ENCODE measurements at places on chromosomes 2 and 18. TPM values are rescaled to one million over a fixed set of nuclear protein-coding genes. Genes with fewer than 3 reads are reported as not detected.
A peak's percentile ranks its signal among the peaks of the same experiment; 100 is the strongest.

GRCh38 chr2:239300242-239300641 is 100.6 kb downstream of the HDAC4 start:
- no peak for DNase-seq

- DNase-seq: no peak
Observed at GRCh38 chr2:25295621-25296020, 46.1 kb downstream of the DNMT3A start.

SGPP2 gene
- 9.8 TPM for total RNA-seq

GRCh38 chr2:2793925-2794560 is 463.0 kb upstream of the MYT1L start:
- DNase-seq: no peak

DNA sequence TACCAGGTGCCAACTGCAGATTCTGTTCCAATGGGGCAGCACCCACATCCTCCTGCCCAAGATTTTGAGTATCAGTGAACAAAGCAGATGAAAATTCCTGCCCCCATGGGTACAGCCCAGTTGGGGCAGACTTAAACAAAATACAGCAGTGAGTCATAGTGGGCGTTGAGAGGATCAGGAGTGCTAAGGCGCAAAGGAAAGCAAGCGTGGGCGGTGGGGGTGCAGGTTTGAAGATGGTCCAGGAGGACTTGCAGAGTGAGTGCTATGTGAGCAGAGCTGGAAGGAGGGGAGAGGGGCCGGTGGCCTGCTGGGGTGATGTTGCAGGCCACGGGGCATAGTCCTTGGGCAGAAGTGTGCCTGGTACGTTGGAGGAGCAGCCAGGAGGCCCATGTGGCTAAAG is 24.7 kb downstream of the STEAP3 start:
- no peak for DNase-seq

- DNase-seq: no peak
Observed at GRCh38 chr2:184498936-184499335, 99.4 kb upstream of the ZNF804A start.

- DNase-seq: peak; percentile 29
Observed at GRCh38 chr2:11784747-11785610, 38.5 kb downstream of the LPIN1 start.

DNA sequence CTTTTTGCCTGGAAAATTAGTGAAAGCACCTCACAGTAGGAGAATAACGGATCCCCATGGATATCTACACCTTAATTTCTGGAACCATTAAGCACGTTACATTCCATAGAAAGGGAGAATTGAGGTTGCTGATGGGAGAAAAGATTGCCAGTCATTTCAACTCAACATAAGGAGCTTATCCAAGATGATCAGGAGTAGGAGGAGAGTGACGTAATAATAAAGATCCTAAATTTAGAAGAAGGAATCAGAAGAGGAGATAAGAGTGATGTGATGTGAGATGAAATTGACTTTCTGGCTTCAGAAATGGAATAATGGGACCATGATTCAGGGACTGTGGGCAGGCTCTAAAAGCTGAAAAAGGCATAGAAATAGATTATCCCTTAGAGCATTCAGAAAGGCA is 1017.8 kb upstream of the CHAC2 start:
- no peak for DNase-seq
